GM10248 (cell line): ENCODE measurements at places on chromosomes 5 and 9.

GRCh38 chr9:85443190-85443598, 298.6 kb downstream of the AGTPBP1 start:
- DNase-seq: no peak

DNA sequence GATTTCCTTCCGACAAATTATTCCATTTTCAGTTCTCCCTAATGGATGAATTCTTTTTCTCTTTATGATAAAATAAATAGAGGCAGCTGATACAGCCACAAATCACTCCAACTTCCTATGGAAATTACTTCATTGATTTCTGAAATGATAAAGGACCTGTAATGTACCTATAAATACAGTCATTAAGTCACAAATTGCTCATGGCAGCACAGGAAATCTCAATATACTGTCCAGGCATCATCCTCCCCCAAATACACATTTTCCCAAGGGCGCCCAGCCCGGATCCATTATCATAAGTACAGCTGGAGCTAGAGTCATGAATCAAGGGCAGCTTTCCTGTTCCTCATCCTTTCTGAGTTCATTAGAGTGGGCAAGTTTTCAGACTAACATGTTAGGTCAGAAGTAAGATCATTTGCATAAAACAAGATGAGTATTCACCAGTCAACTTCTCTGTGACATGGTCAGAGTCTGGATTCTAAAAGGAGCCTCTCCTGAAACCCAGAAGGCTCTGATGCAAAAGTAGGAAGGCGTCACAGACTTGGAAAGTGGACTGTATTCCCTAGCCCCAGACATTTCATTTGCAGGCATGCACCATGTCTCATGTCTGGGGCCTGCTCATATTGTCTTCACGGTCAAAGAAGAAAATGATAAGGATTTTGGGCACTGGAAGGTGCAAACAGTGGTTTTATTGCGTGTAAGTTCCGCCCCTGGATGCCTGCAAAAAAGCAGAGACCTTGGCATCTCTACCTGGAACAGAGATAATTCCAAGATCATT, 383.2 kb downstream of the PLK2 start:
- no peak for DNase-seq

- no peak for DNase-seq
These were observed 31.6 kb downstream of the ATP6V0E1 start for GRCh38 chr5:173015192-173015591.

GRCh38 chr9:127832248-127832647, 22.2 kb downstream of the ENG start:
- no peak for DNase-seq

DNA sequence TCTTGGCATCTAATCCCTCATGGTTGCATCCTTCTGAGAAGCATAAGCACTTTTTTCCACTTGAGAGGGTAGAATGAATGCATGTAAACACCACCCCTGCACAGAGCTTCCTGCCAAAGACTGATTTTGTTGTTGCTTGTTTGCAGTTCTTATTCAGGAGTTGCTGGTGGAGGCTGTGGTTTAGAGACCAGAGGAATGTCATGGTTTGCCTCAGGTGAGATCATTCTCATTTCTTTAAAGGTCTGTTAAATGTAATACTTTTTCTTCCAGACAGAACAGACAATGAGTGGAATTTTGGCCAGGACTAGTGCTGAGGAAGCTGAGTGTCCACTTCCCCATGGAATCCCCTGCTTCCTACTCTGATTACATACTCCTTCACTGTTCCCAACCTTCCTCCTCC, 3.2 kb upstream of the TNC start:
- DNase-seq: no peak

- no peak for DNase-seq
These were observed 102.6 kb downstream of the XRCC4 start for GRCh38 chr5:83179966-83180365.

GRCh38 chr9:119050281-119050680, 319.0 kb downstream of the BRINP1 start:
- no peak for DNase-seq

DNA sequence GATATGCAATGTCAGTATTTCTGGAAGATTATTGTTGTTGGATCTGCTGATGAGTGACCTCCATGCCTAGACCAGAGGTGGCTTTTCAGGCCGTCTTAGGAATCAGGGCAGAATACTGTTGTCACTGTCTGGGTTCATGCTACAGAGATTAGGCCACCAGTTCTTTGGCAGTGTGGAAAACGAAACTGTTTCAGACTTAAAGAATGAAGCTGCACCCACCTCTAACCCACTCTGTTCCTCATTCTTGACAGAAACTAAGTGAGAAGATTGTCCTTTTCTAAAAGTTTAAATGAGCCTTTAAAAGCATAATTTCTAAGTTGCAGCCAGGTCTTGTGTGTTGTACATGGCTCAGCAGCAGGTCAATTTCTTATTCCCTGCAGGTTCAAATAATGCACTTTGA, 444.3 kb downstream of the ENC1 start:
- peak; percentile 23 for DNase-seq

GRCh38 chr5:37915097-37915736, 75.4 kb upstream of the GDNF start:
- DNase-seq: no peak
